Mammary epithelial cell (primary cell): ENCODE measurements at places on chromosomes 7 and 10.

- DNase-seq: peak; percentile 77
Measured at GRCh38 chr10:119100434-119101238, 3.3 kb upstream of the DENND10 start.

GRCh38 chr10:123786896-123787295 is 104.7 kb downstream of the CPXM2 start:
- DNase-seq: no peak

DNA sequence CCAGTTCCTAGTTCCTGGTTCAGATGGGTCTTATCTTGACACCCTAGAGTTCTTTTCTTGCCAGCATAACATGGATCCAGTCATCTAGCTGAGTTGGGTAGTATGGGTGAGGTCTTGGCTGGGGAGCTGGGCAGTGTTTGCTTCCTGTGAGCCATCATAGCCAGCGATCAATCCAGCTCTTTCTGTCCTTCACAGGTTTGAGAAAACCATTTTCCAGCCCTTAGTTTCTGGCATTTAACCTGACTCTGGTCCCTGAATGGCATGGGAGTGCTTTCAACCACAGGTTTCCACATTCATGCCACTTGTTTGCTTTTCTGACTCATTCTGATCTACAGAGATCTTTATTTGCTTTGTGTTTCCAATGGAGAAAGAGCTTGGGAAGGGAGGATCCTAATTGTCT is 8.6 kb downstream of the SLC13A1 start:
- DNase-seq: peak; percentile 31

GRCh38 chr7:157507987-157508386 is 171.2 kb downstream of the DNAJB6 start:
- DNase-seq: no peak

GRCh38 chr7:1948301-1948796 is 278.3 kb downstream of the ELFN1 start:
- DNase-seq: no peak

GRCh38 chr7:45578022-45578421 is 3.9 kb downstream of the ADCY1 start:
- no peak for DNase-seq

GRCh38 chr10:71812016-71812912 is 38.8 kb downstream of the PSAP start:
- DNase-seq: peak; percentile 29

DNA sequence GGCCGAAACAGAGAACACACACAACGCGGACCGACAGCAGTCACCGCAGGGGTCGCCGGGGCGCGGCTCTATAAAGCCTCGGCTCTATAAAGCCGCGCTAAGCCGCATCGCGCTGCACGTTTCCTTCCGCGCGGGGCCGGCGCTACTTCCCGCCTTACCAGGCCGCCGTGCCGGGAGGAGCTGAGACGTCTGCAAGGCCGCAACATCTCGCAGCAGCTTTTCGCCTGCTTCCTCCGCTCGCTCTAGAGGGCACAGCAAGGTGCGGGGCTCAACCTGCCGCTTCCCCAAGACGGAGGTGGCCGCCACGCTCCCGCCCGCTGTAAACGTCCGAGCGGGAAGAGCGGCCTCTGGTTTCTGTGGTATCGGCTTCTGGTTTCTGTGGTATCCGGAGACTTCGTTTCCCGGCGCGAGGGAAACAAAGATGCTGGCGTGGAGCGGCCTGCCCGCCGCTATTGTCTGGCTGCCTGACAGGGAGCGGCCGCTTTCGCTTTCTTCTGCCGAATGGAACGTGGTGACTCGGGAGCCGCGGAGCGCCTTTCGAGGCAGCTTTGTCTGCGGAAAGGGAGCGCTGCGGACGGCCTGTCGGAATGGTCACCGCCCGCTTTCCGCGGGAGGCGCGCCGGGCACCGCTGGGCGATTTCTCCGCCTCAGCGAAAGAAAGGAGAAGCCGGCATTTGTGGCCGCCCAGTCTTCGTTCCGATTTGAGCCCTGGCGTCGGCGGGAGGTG is 91.8 kb downstream of the SPAG6 start:
- peak; percentile 77 for DNase-seq

- DNase-seq: no peak
Measured at GRCh38 chr7:86947929-86948328, 111.5 kb downstream of the ELAPOR2 start.

DNA sequence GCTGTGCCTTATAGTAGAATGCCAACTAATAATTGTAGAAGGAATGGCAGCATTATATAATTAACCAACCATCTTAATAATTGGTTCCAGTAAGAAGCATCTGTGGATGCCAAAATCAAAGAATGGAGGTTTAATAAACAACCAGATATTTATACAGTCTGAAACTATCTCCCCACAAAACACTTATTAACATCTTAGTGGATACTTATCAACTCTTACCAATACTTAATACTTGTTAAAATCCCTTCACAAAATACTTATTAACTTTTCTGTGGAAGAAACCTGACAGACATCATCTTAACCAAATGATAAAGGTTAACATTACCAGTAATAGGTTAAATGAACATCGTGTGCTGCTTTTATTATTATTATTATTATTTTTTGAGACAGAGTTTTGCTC is 29.1 kb upstream of the FAM107B start:
- DNase-seq: no peak

- no peak for DNase-seq
Measured at GRCh38 chr7:146661435-146661834, 544.8 kb downstream of the CNTNAP2 start.

DNA sequence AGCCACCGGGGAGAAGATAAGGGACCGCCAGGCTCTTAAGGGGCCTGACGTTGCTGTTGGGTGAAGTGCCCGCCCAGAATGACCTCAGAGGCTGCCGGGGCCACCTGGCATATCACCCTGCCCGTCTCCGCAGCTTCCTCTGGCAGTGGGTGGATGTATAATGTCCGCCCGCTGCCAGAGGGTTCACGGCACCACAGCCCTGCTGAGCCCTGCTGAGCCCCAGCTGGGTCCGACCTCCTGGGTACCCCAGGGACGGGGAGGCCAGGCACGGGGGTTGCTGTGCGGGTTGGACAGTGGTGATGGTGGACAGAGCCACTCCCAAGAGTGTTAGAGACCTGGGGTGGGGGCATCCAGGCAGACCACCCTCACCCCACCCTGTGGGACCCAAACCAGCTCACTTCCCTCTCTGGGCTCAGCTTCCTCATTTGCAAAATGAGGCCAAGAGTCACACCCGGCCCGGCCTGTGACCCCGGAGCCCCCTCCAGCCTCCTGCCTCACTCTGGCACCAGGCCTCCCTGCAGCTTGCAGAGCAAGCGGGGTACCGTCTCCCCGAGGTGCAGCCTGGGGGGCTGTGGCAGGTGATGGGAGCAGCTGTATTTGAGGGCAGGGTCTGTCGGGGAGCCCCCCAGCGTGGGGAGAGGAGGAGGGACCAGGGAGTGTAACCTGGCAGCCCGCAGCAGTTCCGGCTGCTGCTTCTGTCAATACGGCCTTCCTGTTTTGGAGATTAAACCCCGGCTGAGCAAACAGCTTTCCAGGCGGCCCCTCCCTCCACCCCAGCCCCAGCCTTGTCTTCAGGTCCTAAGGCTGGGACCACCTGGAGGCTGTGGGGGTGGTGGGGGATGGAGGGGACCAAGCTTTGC is 8.4 kb upstream of the LFNG start:
- no peak for DNase-seq

- no peak for DNase-seq
Measured at GRCh38 chr7:69690329-69690728, 92.1 kb downstream of the AUTS2 start.
